ENCODE measurements at places on chromosomes 3 and 15. TPM values are rescaled to one million over a fixed set of nuclear protein-coding genes. Genes with fewer than 3 reads are reported as not detected.

DNA sequence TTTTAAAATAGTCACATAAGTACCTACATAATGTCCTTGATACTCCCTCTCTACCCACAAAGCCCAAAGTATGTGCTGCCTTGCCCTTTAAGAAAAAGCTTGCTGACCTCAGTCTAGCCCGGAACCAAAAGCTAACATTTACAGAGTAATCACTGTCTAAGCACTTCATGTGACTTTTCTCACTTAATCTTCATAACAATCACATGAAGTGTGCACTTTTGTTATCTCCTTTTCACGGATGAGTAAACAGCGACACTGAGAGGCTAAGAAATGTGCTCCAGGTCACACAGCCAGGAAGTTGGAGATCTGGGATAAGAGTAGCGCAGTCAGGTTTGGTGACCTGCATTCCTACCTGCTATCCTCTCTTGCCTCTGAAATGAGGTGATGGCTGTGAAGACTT lies 194.0 kb downstream of the ITPR1 start:
- peak; percentile 33 for DNase-seq

- DNase-seq, result no peak
Observed at GRCh38 chr15:80852676-80853075, 73.5 kb downstream of the CEMIP start.

DNA sequence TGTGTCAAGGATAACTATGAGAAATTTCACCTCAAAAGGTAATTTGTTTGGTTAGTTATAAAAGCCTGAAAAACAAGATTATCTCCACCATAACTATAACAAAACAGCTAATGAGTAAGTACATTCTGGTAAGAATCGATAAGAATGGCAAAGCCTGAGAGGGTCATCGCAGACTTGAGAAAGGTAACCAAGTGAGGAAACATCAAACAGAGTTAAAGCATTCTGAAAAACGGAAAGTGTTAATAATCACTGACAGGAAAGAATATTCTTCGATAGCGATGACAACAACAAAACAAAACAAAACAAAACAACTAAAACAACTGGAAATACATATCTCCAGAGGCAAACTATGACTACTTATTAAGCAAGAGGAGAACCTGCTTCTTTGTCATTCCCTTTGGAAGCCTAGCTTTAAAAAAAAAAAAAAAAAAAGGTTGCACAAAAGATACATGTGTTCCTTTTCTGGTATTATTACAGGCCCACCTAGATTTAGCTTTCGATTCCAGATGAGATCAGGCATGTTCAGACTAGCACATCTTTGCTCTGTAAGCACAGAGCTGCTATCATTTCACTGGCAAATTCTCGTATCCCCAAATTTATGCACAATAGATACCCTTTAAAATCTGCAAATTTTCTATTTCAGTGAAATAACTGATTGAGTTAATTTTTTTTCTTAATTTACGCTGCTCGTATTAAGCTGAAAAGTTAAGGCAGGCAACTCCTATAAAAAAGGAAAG lies 155.6 kb downstream of the TIGIT start:
- no peak for DNase-seq

DNA sequence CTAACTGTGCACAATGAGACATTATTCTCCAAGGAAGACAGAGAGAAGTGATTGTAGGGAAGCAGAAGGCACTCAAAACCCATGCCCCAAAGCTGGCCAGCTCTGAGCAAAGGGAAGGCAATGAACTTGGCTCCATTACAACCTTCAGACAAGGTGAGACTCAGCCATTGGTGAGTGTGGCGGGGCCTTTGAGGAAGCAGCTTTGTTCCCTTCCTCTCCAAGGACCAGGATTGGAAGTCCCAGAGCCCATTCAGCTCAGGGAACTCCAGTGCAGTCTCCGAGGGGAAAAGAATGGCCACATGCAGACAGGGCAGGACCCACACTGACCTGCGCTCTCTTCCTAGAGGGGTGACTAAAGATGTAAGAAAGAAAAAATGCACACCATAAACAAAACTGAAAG lies 23.1 kb downstream of the HEG1 start:
- DNase-seq, result no peak

DNA sequence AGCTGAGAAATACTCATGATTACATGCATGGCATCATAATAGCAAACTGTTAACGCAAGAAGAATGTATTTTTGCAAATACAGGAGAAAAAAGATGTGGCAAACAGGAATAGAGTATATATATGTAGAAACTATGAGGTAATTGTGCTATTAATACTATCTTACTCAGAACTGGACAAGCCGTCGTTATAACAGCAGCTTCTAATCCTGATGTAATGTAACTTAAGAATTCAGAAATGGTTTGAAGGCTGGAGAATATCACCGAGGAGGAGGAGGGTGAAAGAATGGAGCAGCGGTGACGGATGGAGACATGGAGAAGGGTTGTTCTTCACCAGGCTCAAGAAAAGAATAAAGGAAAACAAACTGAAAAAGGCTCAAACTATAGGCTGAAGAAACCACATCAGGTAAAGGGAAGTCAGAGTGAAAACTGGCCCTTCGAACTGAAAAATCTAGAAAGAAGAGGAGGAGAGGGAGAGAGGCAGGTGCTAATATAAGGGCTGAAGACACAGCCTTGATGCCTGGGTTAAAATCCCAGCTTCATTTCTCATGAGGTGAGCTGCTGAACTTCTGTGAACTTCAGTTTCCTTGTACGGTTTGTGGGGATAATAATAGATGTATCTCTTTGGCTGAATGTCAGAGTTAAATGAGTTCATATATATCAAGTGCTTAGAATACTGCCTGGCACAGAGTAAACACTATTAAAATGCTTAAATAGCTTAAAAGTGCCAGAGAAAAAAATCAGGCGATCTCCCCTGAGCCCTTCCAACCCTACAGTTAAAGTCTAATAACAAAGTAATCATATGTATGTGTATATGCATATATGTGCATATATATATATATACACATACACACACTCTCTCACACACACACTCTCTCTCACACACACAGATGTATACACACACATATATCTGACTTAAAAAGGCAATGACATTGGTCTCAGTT lies 43.9 kb downstream of the GOLIM4 start:
- DNase-seq, result no peak

DNA sequence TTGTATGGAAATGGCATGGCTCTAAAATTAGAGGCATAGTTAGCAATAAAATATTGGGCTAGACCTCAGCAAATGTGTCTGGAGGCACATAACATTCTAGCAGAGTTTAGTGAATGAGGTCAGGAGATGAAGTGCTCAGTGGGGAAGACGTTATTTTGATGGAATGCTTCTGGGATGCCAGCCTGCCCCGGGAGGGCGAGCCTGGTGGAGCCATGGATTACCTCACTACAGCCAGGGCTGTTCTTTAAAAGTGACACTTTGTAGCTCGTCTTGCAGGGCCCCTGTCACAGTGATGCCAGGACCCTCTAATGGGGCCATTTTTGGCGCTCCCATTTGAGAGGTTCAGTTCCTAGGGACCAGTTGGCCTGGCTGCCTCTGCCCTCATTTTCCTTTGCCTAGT lies 48.5 kb downstream of the PXYLP1 start:
- no peak for DNase-seq

- DNase-seq, result no peak
Observed at GRCh38 chr15:45640616-45641015, 5.8 kb downstream of the SQOR start.

- no peak for DNase-seq
Observed at GRCh38 chr15:29043736-29044502, 158.1 kb downstream of the APBA2 start.

DNA sequence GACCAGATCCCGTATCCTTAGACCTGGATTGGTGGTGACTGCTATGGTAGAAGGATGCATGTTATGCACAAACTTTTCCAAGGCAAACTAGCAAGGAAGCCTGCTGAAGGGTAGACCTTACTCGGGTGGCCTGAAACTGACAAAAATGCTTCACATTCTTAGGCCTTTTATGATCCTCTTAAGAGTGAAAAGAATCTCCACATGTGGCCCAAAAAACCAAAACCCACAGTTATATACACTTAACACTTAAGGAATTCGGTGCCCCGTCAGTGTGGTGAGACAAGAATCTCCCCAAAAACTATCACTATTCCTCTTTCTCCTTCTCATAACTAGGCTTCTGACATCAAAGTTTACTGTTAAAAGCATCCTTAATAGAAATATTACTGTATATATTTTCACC lies 130.1 kb upstream of the SOX2 start:
- DNase-seq, result no peak

GRCh38 chr3:156233876-156234275 lies 113.5 kb downstream of the KCNAB1 start:
- no peak for DNase-seq

- no peak for DNase-seq
Observed at GRCh38 chr3:100437721-100438622, 36.6 kb downstream of the LNP1 start.

GRCh38 chr3:109559389-109559788 lies 222.0 kb upstream of the DPPA4 start:
- DNase-seq, result no peak

GRCh38 chr3:16529264-16529663 lies 15.8 kb upstream of the RFTN1 start:
- DNase-seq, result no peak

The LMAN1L gene
- not detected for polyA plus RNA-seq

The BTBD1 gene
- 73.6 TPM for polyA plus RNA-seq

Data from K562 (cell line).